ENCODE measurements at places on chromosomes 16 and 17. TPM values are rescaled to one million over a fixed set of nuclear protein-coding genes. Genes with fewer than 3 reads are reported as not detected.

DNA sequence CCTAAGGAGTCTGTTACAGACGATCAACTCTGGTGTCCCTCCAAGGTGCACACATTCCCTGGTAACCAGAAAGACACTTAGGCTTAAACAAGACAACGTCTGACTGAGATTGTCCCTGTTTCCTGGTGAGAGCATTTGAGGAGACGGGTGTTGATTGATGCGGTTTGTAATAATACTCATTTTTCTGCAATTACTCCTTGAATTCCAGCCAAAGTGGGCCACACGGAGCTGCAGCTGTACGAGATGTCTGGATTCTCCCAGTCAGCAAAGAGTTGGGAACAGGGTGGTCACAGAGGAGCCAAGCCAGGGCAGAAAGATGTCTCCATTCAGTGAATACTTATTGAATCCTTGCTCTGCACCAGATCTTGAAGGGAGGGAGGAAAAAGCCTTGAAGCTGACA is 30.9 kb upstream of the CES5A start:
- DNase-seq = no peak

DNA sequence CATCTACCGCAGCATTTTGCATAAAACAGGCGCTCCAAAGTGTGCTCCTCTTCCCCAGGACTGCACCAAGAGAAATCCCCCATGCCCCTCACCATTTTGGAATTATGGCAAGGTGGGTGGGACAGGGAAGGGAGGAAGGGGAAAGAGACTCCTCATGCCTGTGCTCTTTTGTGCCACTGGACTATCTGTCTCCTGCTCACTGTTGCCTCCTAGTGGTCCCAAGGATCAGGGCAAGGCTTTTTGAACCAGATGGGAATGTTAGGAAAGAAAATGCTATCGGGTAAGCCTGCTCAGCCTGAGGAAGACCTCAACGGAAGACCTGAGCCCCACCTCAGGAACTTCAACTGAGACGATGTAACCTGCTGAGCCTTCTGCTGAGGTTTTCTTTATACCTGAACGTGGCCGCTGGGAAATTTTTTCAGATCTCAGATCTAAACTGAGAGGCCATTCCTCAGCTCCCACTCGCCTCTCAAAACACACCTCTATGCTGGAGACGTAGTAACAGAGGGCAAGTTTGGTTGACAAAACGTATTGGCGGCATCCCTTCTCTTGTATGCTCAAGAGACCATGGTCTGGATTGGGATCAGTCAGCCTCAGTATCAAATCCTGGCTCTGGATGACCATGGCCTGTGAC is 58.3 kb downstream of the SPACA3 start:
- DNase-seq = peak; percentile 39

GRCh38 chr17:78230996-78231935 is at the start of gene TMEM235:
TMEM235 (plus strand) TSS chr17:78231631; CDS start chr17:78232024, 393 bp downstream.
- DNase-seq = no peak

GRCh38 chr16:89966756-89967155 is 18.2 kb downstream of the DEF8 start:
- no peak for DNase-seq

GRCh38 chr16:83802135-83802534 is 5.6 kb upstream of the HSBP1 start:
- peak; percentile 96 for DNase-seq

DNA sequence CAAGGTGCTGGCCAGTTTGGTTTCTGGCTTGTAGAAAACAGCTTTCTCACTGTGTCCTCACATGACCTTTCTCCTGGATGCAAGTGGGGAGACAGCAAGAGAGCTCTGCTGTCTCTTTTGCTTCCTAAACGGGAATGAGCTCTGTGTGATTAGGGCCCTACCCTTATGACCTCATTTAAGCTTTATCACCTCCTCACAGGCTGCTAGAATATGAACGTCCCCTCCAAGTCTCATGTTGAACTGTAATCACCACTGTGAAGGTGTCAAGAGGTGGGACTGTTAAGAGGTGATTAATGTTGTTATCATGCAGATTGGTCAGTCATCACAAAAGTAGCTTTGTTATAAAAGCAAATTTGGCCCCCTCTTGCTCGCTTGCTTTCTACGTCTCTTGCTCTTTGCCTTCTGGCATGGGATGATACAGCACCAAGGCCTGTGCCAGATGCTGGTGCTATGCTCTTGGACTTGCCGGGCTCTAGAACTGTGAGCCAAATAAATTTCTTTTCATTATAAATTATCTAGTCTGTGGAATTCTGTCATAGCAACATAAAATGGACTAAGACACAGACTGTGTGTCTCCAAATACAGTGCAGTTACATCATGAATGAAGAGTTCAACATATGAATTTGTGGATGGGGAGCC is 14.8 kb upstream of the POLR3E start:
- no peak for DNase-seq

LRRC3C gene
- not detected for total RNA-seq

RNU2-1 gene
- not detected for total RNA-seq

DHRS7C gene
- total RNA-seq = not detected
